Astrocyte of the cerebellum (primary cell): ENCODE measurements at places on chromosomes 3 and 15.

GRCh38 chr15:53869044-53869805 lies 109.0 kb upstream of the UNC13C start:
- DNase-seq: no peak

GRCh38 chr3:5217824-5218595 lies 30.5 kb downstream of the EDEM1 start:
- DNase-seq: peak; percentile 31

- DNase-seq: no peak
These were observed 41.9 kb downstream of the TMEM266 start for GRCh38 chr15:76101655-76102054.

- no peak for DNase-seq
These were observed 51.6 kb upstream of the CMTM8 start for GRCh38 chr3:32186876-32187275.

DNA sequence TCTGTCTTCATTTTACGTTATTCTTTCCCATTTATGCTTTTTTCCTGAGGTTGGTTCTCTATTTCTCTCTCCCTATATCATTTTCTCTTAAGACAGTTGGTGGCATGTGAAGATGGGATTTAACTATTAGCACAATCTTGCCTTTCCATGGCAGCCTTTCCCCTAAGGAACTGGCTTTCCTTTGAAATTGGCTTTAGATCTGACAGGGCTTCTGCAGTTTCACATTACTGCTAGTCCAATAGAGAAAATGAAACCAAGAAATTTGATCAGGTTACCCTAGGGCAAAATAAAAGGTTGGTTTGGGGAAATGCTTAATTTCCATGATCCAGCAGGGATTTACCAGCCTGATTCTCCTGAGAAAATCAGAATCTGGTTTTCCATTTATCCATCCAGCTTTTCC lies 22.7 kb upstream of the CHL1 start:
- no peak for DNase-seq
